ENCODE measurements at places on chromosomes 1 and 21.

DNA sequence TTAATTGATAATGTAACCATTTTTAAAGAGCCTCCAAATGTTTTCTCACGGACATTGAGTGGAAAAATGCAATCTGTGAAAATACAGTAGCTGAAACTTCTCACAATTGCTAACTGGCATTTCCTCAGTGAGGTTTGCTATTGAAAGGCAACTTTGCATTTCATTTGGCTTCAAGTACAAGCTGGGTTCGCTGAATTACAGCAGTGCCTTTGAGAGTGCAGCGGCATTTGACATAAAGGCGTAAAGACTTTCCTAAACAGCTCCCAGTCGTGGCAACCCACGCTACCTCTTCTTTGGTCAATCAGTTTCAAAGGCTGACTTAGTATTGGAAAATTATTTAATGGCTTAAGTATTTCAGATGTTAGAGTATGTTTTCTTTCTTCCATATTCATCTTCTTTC is 39.3 kb upstream of the ZBTB18 start:
- no peak for DNase-seq

DNA sequence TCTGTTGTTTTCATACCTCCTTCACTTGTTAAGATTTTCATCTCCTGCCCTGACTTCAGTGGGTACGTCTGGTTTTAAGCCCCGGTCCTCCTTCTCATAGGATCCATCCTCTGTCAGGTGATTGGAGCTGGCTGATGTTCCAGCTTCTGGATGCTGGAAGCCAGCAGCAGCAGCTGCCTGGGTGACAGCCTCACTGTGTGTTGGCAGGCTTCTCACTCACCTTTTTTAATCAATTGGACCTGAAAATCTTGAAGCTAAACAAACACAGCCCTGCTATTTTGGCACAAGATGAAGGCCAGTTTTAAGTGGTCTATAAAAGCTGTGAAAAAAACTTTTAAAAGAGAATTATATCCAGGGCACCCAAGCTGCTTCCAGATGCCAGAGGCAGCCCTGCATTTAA is 181.0 kb downstream of the DISC1 start:
- DNase-seq: peak; percentile 5

DNA sequence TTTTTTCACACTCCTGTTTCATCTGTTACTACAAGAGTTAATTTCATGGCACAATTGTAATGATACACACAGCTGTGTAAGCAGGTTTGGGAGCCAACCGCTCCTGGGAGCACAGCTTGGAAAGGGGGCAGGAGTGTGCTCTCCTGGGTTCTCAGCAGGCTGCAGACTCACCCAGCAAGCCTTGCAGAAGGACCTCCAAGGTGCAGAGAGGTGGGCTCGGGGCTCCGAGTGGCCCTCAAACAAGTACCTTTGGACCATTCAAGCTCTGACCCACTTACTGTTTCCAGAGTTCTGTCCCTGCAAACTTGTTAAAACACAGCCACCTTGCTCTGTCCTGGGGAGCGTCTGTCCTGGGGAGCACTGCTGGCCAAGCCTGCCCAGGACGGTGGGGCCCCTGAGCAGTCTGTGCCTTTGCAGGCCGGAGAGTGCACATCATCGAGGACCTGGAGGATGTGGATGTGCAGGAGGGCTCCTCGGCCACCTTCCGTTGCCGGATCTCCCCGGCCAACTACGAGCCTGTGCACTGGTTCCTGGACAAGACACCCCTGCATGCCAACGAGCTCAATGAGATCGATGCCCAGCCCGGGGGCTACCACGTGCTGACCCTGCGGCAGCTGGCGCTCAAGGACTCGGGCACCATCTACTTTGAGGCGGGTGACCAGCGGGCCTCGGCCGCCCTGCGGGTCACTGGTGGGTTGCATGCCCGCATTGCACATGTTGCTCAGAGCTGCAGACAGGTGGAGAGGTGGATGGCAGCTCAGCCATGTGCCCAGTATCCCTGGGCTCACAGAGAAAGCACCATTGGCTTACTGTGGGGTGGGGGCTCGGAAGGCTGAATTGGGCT is 78.0 kb downstream of the OBSCN start:
- DNase-seq: no peak

- no peak for DNase-seq
Observed at GRCh38 chr1:68287241-68287640, 54.9 kb upstream of the WLS start.

- no peak for DNase-seq
Observed at GRCh38 chr1:234781241-234782065, 171.5 kb upstream of the IRF2BP2 start.

DNA sequence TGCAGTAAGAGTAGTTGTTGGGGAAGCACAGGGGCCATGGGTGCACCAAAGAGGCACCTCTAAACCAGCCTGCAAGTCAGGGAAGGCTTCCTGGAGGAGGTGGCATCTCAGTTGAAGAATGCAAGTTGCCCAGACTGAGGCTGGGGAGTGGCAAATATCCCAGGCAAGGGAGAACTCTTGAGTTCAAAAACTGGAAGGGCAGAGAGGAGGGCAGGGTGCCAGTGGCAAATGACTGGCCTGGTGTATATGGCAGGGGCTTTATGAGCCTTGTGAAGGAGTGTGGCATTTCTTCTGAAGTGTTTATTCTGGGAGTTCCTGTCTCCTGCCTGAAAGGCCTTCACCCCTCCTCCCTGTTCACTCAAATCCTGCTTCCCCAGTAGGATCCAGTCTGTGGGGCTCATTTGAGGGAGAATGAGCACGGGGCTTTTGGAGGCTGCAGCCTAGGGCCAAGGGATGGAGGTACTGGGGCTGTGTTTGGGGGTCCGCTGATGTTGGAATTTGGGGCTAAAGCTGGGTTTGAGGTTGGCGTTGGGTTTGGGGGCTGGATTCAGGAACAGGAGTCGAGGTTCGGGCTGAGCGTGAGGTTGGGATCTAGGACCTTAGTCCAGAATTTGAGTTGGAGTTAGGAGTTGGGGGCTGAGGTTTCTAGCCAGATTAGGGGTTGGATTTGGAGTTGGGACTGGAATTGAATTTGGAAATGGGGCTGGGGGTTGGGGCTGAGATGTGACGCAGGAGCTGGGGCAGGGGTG is at the start of gene TMEM125:
Gene TMEM125, plus strand, starts transcription at position 357 of the 749 bp plus-strand sequence. CDS start 2,740 bp downstream, outside the sequence.
- no peak for DNase-seq

DNA sequence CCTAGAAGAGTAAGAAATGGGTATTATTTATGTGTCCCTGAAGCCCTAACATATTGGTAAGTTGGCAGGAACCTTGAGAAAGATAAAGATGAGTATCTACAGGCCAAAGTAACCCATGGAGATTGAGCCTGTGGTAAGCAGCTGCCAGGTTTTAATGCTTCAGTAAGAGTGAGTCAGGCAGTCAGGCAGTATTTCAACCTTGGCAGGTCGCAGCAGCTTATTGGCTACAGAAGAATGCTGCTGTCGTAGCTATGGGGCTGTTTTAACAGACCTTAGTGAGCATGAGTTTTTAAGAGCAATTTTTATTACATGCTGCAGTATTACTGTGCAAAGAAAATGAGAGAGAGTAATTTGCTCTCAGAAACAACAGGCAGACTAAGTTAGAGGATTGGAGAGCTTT is 10.3 kb upstream of the SLC30A10 start:
- DNase-seq: no peak

- no peak for DNase-seq
Observed at GRCh38 chr1:27539901-27540861, 50.2 kb upstream of the WASF2 start.

GRCh38 chr1:160367516-160367900 is 637 bp downstream of the NHLH1 start:
- no peak for DNase-seq

- no peak for DNase-seq
Observed at GRCh38 chr1:228287541-228288425, 79.9 kb downstream of the OBSCN start.

GRCh38 chr1:201902198-201902597 is 13.5 kb downstream of the SHISA4 start:
- DNase-seq: no peak

DNA sequence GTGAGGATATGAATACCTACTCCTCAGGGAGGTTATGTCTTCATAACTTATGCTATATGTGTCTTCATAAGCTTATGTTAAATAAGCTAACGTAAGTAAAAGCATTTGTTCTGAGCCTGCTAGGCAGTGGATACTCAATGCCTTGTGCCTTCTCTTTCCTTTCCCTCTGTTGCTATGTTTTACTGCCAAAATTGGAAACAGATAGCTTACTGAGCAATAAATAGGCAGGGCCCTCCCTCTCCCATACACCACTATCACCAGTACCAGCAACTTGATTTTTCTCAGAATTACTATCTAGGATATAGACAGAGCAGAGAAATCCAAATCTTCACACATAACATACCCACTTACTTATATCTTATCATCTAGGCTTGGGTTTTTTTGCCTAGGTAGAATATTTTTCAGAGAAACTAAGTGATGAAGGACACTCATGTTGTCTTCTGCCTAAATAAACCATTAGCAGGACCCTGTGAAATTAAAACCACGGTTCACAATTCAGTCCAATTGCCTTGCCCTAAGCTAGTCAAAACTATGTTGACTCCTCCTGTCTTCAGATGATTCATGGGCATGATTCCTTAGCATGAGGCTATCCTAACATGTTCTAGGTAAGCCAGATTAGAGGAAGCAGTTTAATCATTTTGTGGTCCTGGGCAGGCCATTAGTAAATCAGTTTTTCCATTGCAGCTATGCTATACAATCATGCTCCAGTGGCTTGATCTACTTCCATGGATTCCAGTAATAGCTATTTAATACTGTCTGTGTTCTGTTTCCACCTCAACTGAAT is 15.9 kb upstream of the LRRC8C start:
- DNase-seq: no peak

Measured in NCI-H345 (cell line).